Caco-2 (cell line): ENCODE measurements at places on chromosomes 11 and 22. TPM values are rescaled to one million over a fixed set of nuclear protein-coding genes. Genes with fewer than 3 reads are reported as not detected.

- no peak for DNase-seq
Measured at GRCh38 chr22:28505416-28506149, 174.1 kb downstream of the TTC28 start.

- no peak for DNase-seq
Measured at GRCh38 chr11:112620621-112621394, 340.4 kb upstream of the NCAM1 start.

GRCh38 chr11:79377406-79377805 is 63.4 kb downstream of the TENM4 start:
- no peak for DNase-seq

DNA sequence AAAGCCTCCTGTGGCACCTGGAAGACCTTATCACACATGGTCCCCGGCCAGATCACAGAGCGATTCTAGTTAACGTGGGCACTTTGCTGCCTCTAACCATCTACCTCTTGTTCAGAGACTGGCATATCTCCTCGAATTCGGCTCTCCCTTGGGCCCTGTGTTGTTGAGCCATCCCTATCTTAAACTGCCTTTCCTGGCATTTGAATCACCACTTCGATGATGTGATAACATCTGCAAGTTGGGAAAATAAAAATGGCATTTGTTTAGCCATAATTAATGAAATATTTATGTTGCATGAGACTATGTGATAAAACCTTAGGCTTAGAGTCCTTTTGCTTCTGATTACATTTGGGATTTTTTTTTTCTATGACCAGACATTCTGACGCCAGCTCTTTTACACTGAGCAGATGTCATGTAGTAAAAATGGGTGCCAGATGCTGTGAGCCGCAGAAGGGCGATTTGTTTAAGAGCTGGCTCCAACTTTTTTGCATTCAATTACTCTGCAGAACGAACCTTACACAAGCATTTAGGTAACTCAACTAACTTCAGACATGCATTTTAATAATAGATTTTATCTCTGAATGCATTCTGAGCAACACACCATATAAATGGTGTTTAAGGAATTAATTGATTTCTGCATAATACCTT is 58.5 kb upstream of the PARVA start:
- DNase-seq = no peak

DNA sequence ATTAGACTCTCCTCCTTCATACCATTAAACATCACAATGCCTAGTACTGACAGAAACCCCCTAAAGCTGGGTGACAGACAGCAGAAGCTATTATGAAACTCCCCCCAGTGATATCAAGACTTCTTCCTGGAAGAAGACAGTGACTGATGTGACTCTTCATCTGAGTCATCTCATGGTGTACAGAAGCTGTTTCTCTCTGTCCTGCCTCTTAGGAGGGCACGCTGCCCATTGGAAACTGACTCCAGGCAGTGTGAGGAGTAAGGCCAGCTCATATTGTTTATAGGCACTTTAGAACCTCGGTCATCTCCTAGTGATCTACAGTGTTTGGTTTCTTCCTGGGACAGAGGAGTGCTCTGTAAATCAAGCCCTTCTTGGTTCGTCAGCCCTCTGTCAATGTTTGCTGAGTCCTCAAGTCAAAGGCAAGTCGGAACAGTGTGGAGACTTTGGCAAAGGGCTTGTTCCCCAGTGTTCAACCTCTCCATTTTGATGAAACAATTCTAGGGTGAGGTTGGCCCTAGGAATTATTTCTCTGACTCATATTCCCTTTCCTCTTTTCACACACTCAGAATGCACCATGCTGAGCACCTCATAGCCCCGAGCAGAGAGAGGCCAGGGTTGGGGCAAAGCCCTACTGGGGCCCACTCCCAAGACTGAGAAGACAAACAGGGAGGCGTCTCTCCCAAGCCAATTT is 172.5 kb upstream of the TMEM45B start:
- no peak for DNase-seq

- no peak for DNase-seq
Measured at GRCh38 chr11:93532806-93533205, 10.4 kb downstream of the SMCO4 start.

- DNase-seq = no peak
Measured at GRCh38 chr22:50467773-50468440, 6.9 kb downstream of the SBF1 start.

- DNase-seq = no peak
Measured at GRCh38 chr22:33114565-33114964, 56.4 kb upstream of the SYN3 start.

- no peak for DNase-seq
Measured at GRCh38 chr11:324156-324555, 3.5 kb upstream of the IFITM3 start.

DNA sequence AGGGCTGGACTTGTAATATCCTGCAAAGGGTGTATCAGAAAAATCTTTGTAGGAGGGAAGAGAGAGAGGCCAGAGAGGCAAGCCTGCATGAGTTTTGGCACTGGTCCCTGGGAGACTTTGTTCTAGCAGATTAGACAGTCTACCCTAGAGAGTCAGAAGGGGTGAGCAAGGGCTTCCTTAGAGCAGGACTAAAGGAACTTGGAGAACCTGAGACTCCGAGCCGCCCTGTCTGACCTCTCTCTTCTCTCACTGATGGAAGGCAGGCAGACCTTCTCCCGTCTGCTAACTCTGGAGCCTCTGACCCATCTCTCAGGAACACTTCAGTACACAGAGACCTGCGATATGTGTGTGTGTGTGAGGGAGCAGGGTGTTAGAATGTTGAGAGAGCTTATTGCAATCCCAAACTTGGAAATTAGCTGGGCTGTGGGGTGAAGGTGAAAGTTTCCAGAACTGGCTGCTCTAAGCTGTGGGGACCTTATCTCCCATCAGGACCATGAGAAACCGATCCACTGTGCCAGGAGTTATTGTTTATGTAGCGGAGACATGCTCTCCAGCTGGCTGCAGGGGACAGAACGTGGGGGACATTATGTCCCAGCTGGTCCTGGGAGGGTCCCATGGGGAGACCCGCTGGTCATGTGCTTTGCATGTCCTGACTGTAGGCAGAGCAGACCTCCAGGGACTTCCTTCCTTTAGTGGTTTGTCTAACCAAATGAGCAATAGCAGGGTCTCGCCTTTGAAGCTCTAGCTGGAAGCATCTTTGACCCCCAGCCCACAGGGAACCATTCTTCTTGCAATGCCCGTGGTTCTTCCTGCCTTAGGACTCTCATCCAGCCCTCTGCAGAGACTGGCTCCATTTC is 51.1 kb downstream of the TIMP3 start:
- DNase-seq = no peak

GRCh38 chr11:119107538-119108145 is 498 bp downstream of the C2CD2L start:
- peak; percentile 52 for DNase-seq

The KRTAP5-9 gene
- total RNA-seq = not detected in 2 replicates

The JAML gene
- total RNA-seq = 8.9 and 12.0 TPM in 2 replicates

The TSKU gene
- total RNA-seq = 38.6 and 40.6 TPM in 2 replicates

The PHETA2 gene
- total RNA-seq = 19.7 and 19.8 TPM in 2 replicates

The ACRV1 gene
- total RNA-seq = not detected in 2 replicates

The USP2 gene
- total RNA-seq = 13.9 and 14.4 TPM in 2 replicates

The PANX1 gene
- total RNA-seq = 33.1 and 36.6 TPM in 2 replicates

The HTR3B gene
- total RNA-seq = not detected in 2 replicates
